Posterior cingulate gyrus (tissue), 11 donors: ENCODE measurements at places on chromosomes 2 and 18.

DNA sequence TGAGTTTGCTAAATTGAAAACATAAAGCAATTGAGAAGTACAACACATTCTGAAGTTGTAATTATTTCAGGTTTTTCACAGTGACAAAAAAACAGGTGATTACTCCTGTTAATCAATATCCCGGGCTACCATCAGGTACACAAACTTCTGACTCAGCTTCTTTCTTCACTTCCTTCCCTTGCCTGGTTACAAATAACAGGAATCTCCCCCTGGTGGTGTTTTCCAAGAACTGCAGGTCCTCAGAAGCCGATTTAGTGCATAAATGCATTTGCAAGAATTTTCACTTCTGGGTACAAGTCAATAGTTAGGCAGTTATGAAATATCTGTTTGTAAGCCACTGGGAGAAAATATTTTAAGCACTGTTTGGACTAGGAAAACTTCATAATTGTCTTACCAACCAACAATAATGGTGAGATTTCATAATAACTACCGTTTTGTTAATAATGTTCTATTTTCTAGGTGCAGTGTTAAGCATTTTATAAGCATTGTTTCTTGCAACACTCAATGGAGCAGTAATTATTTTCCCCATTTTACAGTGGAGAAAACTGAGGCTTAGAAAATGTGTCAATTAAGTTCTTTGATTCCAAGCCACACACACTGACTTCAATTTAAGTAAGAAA, 12.4 kb upstream of the GMCL1 start:
- peak; percentile 76 for DNase-seq

DNA sequence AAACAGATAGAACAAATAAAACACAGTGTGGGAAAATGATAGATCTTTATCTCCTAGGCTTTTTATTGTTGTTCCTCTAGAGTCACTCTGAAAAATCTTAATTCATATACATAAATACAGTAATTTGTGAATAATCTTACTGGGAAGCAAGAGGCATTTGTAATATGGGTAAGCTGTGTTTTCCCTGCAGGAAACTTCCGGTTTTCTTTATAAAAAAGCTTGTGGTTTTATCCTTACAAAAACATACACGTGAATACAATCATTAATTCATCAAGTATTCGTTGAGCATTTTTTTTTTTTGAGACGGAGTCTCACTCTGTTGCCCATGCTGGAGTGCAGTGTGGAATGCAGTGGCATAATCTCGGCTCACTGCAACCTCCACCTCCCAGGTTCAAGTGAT, 1312.8 kb upstream of the ZEB2 start:
- no peak for DNase-seq

DNA sequence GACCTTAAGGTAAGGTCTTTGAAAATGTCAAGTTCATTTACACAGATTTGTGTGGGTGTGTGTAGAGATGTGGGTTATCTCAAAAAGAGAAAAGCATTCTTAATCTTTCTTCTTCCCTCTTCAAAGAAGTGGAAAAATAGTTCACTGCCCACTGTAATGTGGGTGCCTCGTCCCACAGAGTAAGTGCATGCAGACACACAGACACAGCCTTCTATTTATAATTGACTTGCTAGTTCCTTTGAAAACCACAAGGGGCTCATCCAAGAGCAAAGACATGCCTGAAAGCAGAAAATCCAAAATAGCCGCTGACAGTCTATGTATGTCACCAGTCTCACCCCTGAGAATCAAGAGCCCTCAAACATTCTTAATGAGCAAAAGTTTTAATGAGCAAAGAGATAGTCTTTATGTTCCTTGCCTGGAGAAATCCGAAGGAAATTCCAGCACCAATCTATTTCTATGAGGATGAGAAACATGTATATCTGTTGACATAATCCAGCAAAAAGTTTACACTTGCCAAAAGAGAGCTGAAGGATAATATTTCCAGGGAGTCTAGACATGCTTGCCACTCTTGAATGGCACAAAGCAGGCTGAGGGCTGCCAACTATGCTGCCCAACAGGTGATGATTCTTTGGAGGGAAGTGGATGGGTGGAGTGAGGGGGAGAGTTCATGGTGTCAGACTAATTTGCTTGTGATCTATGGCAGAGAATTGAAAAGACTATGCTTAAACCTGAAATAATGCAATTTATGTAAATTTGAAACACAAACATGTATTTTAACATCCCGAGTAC, 93.9 kb downstream of the ACVR1 start:
- DNase-seq: no peak

GRCh38 chr2:235721625-235722024, 227.8 kb downstream of the AGAP1 start:
- peak; percentile 8 for DNase-seq

DNA sequence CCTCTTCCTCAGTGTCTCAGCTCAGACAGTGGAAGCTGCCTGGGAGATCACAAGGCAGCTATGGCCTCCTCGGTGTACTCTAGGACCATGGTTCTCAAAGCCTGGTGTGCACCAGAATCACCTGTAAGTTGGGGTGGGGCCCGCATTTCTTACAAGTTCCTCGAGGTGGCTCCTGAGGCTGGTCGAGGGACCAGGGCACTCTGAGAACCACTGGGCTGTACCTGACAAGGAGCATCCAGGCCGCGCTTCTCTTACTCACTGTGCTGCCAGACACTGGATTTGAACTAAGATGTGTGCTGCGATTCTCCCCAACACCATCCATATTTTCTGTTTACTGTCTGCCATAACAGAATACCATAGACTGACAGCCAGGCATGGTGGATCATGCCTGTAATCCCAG, 59.5 kb downstream of the DIPK1C start:
- no peak for DNase-seq

DNA sequence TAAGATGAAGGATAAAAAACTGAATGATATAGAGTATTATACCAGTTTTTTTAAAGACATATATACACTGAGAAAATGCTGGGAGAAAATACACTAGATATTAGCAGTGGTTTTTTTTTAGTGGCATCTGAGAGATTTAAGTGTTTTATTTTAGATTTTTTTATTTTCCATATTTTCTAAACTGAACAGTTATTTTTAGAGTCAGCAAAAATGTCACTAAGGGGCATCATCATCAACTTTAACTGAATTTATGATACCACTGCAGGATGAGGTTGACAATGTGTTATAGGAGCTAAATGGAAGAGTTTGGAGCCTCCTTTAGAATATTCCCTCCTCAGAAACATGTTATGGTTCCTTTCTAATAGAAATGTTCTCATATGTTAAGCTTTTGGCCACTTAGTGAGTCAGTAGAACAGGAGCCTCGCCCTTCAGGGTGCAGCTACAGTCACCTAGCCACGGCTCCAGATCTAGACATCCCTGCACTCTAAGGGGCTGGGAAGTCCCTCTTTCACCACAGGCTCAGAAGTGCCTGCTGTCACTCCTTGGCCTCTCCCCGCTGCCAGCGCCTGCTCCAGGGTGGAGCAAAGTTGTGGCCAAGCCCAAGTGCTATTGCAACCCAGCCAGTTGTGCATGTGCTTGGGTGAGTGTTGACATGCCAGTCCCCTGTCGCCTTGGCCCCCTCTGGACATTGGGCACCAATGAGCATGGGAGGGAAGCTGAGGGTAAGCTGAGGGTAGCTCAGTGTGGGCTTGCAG, 210.7 kb upstream of the RASGRP3 start:
- DNase-seq: no peak

DNA sequence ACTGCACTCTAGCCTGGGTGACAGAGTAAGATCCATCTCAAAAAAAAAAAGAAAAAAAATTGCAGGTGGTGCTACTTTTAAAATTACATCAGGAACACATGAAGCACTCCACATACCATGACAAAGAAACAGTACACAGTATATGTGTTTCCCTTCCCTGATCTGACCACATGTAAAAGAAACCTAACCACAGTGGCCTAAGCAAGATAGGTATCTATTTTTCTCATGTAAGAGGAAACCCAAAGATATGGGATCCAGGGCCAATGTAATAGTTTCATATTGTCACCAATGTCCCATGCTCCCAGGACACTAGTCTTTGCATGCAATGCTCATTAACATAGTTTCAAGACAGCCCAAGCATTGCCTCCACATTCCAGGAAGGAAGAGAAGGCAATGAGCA, 99.9 kb downstream of the DYM start:
- DNase-seq: no peak

DNA sequence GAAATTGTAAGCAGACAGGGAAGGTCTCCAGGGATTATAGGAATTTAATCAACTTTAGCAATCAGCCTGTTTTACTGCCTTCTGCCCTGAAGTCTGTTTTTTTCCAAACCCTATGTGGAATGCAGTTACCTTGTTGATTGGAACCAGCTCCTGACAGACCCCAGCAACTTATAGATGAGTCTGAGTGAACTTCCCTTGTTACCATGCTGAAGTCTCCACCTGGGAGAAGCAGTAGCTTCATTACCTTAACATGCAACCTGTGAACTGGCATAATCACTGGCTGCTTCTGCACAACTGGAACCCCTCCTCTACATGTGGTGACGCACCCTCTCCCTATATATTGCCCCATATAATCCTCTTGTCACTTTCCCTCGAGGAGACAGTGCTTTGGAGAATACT, 226.3 kb upstream of the SPOPL start:
- DNase-seq: no peak
